Epithelial cell of proximal tubule (primary cell): ENCODE measurements at places on chromosomes 7 and 10.

GRCh38 chr10:115982076-115982475 lies 290.9 kb downstream of the GFRA1 start:
- no peak for DNase-seq

GRCh38 chr7:158209435-158209834 lies 378.2 kb downstream of the PTPRN2 start:
- DNase-seq = no peak

GRCh38 chr7:17105701-17106100 lies 192.8 kb upstream of the AHR start:
- no peak for DNase-seq

DNA sequence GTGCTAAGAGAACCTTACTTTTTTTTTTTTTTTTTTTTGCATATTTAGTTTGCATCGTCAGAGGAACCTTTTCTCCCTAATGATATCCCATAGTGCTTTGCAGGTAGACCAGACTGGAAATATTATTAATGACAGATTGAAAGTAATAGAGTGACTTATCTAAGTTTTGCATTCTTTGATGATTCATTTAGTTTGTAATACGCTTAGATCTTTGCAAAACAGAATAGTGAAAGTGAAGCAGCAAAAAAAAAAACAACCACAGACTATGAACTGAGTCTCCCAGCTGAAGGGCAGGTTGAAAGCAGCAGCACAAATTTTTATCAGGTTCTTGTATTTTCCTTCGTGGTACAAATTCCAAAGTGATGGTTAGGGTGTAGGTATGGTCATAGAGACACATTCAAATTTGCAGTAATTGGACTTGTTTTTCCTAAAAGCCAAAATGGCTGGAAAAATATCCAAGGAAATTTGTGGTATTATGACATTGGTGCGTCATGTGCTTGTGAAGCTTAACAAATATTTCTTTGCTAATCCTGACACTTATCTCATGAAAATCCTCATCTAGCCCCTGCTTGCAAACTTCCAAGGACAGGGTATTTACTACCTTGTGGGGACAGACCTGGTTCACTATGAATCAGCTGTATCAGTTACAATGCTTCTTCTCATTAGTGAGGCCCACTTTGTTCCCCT lies 81.8 kb upstream of the CREB5 start:
- no peak for DNase-seq

- no peak for DNase-seq
These were observed at the start of gene BAIAP2L1 for GRCh38 chr7:98400542-98401340. BAIAP2L1 (minus strand) TSS chr7:98401090; CDS start chr7:98400852, 238 bp downstream.

DNA sequence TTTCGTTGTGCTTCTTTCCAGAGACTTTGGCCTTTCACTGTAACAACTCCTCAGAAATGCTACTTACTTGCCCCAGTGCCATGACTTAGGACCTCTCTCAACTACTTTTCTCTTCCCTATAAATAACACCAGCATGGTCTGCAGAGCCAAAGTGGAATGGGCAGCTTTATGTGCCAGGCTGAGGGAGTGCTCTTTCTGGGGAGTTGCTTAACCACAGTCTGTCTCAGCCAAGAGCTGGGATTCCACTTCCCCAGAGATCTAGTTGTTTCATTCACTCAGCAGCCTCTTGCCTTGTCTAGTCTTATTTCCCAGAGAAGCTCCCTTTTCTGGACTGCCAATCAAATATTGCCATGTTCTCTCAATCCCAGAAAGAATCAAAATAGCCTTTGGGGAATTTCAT lies 912.2 kb downstream of the GRID1 start:
- DNase-seq = no peak

- DNase-seq = no peak
These were observed 240.0 kb downstream of the ARHGAP21 start for GRCh38 chr10:24483701-24484100.

- DNase-seq = no peak
These were observed 85.4 kb downstream of the FAM13C start for GRCh38 chr10:59276919-59277318.

- DNase-seq = no peak
These were observed 598.3 kb downstream of the SUGCT start for GRCh38 chr7:40733114-40733513.

DNA sequence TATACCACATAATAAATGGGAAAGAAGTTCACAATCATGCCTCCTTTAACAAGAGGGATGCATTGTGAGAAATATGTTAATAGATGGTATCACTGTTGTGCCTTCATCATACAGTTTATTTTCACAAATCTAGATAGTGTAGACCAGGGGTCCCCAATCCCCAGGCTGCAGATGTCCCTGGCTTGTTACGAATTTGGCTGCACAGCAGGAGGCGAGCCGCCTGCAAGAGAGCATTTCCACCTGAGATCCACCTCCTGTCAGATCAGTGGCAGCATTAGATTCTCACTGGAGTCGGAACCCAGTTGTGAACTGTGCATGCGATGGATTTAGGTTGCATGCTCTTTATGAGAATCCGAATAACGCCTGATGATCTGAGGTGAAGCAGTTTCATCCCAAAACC lies 361.9 kb upstream of the ZWINT start:
- no peak for DNase-seq

DNA sequence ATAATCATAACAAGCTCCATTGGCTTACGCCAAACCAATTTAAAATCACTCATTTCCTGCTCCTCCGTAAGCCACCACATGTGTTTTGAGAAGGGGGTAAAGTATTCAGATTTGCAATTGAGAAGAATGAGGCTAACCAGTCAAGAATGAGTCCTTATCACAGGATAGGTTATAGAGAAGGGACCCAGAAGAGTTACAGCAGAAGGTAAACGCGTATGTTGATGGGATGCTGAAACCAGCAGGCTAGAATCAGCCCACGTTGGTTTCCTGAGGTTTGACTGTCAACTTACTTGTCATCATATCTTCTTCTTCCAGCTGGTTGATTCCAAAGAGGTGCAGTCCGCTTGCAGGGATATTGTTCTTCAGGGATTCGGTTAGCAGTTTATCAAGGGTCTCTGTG lies 64.1 kb upstream of the TM9SF3 start:
- DNase-seq = no peak

DNA sequence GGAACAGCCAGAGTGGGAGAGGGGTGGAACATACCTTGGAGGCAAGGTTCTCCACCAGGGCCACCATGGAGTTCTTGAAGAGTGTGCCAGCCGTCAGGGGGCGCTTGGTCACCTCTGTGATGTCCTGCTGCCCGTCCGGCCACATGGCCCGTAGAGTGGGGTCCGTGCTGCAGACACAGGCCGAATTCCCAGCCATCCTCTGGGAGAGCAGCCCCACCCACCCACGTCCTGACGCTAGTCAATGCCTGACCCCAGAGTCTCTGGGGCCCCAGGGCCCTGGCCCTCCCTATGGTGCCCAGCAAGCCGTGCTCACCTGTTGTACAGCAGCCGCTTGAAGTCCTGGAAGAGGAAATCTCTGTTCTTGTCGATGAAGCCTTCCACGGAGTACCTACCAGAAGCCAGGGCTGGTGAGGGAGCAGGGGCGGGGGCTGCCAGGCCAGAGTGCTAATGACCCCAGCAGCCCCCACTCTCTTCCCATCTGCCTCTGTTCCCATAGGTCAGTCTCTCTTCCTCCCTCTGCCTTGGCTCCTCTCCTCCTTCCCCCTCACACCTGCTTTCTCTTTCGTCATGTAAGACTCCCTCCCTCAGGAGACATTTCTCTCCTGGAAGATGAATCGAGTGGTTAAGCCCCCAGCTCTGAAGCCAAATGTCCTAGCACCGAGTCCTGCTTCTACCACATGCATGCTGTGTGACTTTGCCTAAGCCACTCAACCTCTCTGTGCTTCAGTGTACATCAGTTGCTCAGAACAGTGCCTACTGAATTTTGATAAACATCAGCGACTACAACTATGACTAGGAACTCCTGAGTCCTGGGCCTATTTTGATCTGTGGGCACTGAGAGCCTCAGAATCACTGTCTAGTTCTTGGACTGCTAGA lies 11.0 kb downstream of the MYO1G start:
- DNase-seq = no peak

DNA sequence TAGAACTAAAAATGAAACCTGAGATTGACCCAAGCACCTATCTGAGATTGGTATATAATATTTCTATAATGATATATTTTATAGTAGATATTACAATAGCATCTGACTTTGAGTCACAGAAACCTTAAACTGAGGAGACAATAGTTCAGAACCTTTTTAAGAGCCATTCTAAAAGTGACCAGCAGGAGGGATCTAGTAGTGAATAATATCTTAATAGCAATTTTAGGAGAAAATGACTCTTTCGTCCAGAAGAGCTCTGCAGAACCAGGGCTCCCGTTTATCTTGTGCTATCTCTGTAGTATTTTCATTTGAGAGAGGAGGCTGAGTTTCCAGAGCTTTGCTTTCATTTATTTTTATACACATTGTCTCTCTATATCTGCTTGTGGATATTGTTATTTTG lies 68.1 kb downstream of the PODXL start:
- no peak for DNase-seq

GRCh38 chr7:139909379-139910050 lies 80.5 kb downstream of the TBXAS1 start:
- no peak for DNase-seq

GRCh38 chr10:78028438-78029268 lies 662 bp downstream of the POLR3A start:
- DNase-seq = no peak

DNA sequence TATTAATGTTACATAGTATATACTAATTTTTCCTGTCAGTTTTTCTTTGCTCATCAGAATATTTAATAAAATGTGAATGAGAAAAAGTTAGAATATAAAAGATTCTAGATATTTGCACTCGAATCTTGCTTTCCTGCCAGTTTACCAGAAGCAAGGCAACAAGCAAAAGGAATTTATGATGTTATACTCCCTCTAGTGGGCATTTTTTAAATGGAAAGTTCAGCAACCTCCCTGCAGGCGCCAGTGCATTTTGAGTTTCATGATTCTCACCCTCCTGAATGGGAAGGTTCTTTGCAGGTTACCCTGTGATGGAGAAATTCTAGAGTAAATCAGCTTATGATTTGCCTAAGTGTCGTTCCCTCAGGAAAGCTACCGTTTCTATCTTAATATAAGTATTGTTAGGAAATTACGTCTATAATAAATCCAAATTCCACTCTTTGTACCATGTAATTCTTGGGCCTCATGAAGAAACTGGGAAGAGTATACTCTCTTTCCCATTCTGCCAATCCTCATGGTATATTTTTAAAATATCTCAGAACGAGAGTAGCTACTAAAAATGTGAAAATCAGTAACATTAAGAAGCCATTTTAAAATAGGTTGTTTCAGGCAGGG lies 350.0 kb downstream of the CRPPA start:
- no peak for DNase-seq

- DNase-seq = no peak
These were observed 94.5 kb downstream of the MAD1L1 start for GRCh38 chr7:2138146-2138765.

DNA sequence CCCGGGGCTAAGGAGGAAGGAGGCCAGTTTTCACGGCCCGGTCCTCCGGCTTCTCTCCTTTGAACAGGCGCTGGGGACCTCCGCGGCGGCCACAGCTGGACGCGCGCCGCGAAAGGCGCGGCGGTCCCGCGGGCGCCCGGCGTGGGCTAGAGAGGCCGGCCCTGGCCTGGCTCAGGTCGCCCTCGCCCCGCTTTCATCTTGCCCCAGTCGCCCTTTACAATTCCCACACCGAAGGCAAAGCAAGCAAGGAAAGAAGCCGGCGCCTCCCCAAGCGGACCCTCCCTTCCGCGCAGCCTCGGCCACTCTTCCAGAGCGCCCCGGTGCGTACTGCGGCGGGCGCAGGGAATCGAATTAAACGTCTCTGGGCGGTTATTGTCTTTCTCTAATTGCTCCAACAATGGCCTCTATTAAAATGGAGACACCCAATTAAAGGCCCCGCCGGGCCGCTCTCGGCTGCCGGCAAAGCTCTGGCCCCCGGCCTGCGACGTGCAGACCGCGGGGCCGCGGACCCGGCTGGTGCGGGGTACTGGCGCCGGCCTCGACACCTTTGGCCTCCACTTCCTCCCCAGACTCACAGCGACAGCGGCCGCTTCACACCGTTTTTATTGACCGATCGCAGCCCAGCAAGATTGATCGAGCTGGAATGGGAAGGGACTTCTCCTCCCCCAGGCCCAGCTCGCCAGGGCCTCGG lies 4.5 kb upstream of the GATA3 start:
- DNase-seq = no peak

GRCh38 chr10:97028126-97028831 lies 157.5 kb downstream of the SLIT1 start:
- no peak for DNase-seq

DNA sequence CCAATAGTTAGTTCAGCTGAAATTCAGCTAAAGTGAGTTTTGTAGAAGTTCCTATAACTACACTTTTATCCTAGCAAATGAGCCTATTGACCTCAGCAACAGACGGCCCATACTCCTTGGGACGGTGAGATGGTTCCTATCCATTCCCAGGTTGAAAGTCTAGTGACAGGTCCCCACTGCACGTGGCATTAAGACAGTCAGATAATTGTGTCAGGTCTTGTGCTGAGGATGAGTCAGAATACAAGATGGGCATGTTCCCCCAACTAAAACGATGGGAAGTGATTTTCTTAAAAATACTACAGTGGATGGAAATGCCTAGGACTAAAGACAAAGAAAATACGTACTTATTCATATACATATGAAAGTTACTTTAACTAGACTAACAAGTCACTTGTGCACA lies 2.1 kb downstream of the CAV1 start:
- no peak for DNase-seq

GRCh38 chr10:91410638-91411371 lies 661 bp downstream of the HECTD2 start:
- DNase-seq = no peak

DNA sequence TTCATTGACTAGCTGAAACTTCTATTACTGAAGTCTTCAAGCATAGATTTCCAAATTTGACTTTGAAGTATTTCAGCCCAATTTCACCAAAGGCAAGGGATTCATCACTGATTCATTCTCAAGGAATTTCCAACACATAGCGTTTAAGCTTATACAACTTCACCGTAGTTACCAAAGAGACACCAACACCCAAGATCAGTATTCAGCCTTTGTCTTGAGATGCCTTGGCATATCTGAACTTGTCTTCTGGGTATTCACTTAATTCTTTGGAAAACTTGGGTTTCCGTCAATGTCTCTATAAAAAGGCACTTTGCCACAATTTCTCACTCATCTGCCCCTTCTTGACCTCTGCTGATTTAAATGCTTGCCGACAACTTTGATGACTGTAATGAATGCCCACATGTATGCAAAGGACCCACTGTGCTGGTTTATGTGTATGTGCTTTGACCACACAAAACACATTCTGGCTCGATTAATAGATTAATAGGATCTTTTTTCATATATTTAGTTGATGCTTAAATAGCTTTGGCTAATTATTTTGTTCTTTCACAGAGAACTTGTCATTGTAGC lies 49.6 kb downstream of the TES start:
- DNase-seq = no peak
